ENCODE measurements at places on chromosomes 2 and 18.

- no peak for DNase-seq
Measured at GRCh38 chr2:205462681-205463345, 219.5 kb upstream of the NRP2 start.

DNA sequence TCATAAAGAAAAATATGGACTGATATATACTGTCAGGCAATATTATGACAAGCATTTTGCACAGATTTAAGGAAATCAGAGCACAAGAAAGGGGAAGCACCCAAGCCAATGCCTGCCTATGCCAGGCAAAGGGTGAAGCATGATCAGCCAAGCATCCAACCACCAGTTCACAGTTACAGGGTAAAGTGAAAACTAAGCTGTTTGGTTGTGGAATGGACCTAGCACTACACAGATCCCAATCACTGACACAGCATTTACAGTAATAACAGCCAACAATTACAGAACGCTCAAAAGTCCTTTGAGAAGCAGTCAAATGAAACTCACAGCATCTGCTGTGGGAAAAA, 90.3 kb downstream of the SP3 start:
- no peak for DNase-seq

DNA sequence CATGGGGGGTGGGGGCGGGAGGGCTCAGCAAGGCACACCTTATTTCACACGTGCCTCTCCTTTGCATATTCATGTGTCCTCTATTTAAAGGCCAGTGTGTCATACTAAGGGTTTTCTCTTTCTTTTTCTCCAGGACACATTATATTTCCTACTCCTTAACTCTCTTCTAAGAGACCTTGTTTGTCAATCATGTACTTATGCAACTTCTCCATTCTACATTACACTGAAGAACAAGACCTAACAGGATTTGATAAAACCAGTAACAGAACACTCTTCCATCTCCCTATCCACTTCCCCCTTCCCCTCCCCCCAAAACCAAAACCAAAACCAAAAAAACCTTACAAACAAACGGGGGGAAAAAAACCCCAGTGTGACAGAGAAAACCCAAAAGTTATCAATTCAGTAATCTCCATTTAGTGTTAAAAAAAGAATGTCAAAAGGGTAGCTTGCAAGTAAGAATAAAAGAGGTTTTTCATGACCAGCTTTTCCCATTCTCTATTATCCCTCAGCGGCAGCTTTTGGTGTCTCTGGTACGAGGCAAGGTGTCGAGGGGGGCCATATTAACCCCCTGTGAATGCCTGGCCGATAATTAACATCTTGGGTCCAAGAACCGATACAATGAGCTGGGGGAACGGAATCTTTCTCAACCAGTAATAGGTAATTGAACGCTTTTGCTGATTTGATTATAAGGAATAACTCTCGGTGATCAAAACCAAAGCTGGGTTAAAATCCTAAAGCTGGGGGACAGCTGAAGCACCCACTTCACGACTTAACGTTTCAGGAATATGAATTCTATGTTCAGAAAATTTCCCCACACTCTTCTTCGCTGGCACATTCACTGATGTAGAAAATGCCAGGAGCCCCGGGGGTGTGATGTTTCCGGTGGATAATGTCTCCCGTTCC, 191.0 kb upstream of the TCF4 start:
- no peak for DNase-seq

GRCh38 chr2:132439703-132440398, 23.2 kb downstream of the GPR39 start:
- no peak for DNase-seq

DNA sequence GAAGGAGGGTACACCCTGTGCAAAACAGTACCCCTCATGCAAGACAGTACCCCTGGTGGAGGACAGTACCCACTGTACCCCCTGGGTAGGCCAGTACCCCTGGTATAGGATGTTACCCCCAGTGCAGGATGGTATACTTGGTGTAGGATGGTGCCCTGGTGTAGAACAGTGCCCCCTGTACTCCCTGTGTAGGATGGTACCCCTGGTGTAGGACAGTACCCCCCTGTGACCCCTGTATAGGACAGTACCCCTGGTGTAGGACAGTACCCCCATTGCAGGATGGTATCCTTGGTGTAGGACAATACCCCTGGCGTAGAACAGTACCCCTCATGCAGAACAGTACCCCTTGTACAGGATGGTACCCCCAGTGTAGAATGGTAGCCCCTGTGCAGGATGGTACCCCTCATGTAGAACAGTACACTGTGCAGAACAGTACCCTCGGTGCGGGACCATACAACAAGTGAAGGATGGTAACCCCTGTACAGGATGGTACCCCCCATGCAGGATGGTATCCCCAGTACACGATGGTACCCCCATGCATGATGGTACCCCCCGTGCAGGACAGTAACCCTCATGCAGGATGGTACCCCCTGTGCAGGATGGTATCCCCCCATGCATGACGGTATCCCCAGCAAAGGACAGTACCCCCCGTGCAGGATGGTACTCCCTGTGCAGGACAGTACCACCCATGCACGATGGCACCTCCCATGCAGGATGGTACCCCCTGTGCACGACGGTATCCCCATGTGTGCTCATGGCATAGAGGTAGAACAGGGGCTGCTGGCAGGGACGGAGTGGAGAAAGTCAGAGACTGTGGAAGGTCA, 248.0 kb downstream of the DCDC2C start:
- DNase-seq, result no peak

- DNase-seq, result no peak
Measured at GRCh38 chr2:3536682-3537632, 17.6 kb upstream of the ADI1 start.

DNA sequence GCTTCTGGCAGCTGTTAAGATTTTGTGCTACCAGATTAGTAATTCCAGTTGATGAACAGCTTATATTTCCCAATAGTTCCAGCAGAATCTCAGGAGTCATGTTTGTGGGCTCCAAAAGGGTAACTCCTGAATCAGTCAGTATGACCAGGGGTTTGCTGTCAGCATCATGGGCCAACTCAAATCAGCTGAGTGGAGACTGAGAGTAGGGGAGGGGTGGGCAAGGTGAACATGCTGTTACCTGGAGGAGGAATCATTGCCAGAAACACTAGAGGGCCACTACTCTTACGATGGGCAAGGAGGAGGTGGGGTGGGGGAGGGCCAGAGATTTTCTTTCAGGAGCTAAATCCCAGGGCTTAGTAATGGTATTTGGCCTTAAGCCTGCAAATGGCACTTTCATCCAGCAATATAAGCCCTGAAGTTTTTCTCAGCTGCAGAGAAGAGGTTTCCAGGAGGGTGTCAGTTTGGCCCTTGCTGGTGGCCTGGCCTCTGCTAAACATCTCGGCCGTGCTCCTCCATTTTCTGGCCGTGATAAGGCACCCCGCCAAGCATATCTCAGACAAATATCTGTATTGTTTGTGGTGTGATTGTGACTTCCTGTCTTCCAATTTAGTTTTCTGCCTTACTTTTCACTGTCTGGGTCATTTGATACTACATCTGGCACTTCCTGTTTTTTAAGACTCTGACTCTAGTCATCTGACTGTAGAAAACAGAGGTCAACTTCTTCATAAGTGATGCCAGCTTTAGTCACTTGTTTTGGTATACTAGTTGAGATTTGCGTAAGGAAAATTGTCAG, 120.5 kb upstream of the CXCR4 start:
- DNase-seq, result peak; percentile 41

All from T-helper 2 cell treated with Interferon-gamma antibody and Interleukin-4, amounts not matched to agents 5 μg/mL and 100 μg/mL, for 36 hours (primary cell).